ENCODE measurements at places on chromosomes 7 and 10.

- DNase-seq: no peak
Observed at GRCh38 chr7:82985144-82985802, 177.4 kb downstream of the PCLO start.

DNA sequence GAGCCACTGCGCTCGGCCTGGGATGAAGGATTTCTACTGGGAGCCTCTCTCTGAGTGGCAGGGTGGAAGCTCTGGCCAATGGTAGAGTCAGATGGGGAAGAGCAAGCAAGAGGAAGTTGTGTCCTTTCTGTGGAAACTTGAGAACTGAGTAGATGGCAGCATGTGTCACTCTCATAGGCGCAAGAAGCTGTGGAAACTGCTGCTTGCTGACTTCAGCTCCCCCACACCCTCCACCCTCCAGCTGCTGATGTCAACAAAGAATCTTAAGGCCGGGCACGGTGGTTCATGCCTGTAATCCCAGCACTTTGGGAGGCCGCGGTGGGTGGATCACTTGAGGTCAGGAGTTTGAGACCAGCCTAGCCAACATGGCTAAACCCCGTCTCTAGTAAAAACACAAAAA, 39.8 kb upstream of the SRGN start:
- DNase-seq: no peak

DNA sequence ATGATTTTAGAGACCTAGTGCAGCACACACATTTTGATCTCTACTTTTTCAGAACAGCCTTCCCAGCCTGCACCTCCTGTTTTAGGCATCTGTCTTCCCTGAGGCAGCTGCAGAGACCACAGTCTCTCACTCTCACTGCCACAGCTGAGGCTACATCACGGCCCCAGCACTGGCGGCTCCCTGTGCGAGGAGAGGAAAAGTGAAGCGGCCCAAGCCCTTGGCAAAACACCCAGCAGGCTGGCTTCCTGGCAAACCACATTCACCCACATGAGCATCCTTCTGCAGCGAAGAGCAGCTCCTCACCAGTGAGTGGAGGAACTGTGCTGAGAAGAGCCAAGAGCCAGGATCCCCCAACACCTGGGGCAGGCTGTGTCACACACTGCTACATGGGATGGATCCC, 14.0 kb downstream of the HUS1 start:
- no peak for DNase-seq

DNA sequence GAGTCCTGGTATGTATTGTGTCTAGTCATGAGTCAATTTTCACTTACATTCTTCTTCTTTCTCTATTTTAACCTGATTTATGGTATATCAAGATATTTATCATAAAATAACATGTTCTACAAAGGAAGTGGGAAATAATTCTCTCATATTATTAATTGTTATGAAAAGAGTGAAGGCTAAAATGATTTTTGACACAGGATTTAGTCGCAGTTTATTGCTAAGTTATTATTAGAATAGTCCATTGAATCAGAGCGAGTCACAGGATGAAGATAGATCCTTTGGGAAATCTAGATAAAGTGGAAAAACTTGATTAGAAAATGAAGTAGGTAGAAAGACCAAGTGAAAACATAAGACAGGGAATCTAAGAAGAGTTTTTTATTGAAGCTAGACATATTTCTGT, 184.3 kb upstream of the DGKB start:
- DNase-seq: no peak

DNA sequence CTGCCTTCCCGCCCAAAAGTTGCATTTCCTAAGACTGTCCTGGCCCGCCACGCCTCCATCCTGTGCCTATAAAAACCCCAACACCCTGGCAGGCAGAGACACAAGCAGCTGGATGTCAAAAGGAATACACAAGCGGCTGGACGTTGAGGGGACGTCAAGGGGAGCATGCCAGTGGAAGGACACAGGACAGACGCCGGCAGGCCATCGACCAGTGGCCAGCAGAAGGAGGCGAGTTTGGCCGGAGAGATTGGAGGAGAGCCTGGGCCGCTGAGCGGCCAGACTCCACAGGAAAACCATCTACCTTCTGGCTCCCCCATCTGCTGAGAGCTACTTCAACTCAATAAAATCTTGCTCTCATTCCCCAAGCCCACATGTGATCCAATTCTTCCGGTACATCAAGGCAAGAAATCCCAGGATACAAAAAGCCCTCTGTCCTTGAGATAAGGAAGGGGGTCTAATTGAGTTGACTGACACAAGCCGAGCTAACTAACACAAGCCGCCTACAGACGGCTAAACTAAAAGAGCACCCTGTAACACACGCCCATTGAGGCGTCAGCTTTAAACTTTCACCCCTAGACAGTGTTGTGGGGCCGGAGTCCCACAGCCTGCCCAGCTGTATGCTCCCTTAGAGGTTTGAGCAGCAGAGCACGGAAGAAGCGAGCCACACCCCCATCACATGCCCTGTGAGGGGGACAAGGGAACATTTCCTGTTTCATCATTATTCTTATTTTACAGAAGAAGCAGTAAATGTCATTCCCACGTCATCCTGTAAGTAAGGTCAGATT, 150.3 kb upstream of the PHYHIPL start:
- no peak for DNase-seq

DNA sequence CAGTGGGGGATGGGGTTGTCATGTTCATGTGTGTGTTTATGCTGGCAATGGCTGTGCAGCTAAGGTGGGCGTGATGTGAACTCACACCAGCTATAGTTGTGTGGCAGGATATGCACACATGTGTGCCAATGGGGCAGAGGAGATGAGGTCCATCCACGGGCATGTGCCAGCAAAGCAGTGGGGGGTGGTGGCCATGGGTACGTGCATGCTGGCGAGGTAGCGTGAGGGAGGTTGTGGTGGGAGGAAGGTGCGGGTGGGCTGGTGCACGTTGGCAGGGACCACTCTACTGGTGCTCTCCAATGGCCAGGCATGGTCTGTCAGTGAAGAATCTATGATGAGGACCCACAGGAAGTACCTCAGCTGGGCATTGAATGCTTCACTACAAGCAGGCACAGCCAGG, 567.5 kb upstream of the SORCS1 start:
- DNase-seq: no peak

DNA sequence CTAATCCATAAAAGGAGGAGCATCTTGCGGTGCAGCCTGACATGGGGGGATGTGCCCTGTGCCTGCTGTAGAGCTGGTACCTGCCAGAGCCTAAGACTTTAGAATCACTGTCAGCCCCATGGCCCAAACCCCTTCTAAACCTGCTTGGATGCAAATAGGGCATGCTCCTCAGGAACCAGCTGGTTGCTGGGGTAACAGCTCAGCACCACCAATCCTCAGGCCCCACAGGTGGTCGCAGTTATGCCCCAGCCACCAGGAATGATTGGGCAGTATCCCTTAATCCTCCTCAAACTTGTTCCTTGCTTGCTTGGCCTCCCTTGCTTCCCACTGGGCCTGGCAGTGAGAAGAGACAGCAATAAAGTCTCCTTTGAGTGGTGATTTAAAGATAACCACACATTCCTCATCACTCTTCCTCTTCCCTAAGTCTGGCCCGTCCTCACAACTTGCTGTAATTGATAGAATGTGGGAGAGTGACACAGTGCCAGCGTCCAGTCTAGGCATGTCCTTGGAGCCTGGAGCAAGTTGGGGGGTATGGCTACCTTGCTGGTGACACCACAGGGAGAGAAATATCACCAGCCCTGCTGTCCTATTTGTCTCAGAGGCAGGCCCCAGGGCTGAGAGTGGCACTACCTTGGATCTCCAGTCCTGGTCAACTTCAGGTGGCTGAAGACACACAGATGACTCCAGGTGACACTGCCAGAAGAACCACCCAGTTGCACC, 43.0 kb downstream of the VSTM4 start:
- DNase-seq: no peak

GRCh38 chr10:49837685-49838084, 75.6 kb upstream of the OGDHL start:
- no peak for DNase-seq
